ENCODE measurements at places on chromosomes 3 and 15.

DNA sequence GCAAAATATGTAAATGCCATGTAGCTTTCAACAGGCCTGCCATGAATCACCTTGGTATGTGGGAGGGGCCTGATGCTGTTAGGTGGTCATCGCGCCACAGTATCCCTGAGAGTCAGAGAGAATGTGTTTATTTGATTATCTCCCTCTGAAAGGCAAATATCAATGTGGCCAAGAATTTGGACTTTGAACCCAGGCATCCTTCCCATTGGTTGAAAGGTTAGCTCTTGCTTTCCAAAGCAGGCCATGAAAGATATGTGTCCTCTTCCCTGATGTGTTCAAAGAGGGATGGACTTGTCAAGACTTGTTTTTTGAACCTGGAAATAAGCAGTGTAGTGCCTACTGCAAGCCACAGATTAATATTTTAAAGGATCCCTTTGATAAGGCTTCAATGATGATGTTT lies 36.7 kb downstream of the SRP14 start:
- DNase-seq = no peak

- DNase-seq = peak; percentile 24
Measured at GRCh38 chr3:66415867-66416428, 84.9 kb downstream of the LRIG1 start.

GRCh38 chr3:64502284-64502683 lies 185.5 kb downstream of the ADAMTS9 start:
- no peak for DNase-seq

GRCh38 chr3:31402117-31402516 lies 130.6 kb upstream of the STT3B start:
- no peak for DNase-seq

- DNase-seq = no peak
Measured at GRCh38 chr15:59349680-59350420, 22.8 kb downstream of the MYO1E start.

- DNase-seq = no peak
Measured at GRCh38 chr3:2655229-2655701, 454.9 kb downstream of the IL5RA start.

GRCh38 chr3:195542316-195542697 lies 818 bp downstream of the PPP1R2 start:
- no peak for DNase-seq

DNA sequence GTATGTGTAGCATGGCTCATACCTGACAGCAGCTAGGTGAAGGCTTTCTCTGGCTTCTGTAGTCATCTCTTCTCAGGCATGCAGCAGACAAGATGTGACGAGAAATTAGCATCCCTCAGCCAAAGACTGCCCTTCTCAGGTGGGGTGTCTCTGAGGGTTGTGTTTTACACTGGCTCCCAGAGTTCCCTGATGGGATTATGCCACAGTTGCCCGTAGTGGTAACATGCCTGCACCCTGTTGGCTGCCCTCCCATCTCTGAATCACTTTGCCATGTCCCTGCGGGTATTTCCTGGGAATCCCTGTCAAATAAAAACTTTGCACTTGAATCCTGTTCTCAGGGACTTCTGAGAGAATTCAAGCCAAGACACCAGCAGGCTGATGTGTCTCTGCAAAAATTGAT lies 70.5 kb downstream of the LRTM1 start:
- DNase-seq = no peak

- no peak for DNase-seq
Measured at GRCh38 chr3:99761415-99762165, 56.1 kb upstream of the CMSS1 start.

DNA sequence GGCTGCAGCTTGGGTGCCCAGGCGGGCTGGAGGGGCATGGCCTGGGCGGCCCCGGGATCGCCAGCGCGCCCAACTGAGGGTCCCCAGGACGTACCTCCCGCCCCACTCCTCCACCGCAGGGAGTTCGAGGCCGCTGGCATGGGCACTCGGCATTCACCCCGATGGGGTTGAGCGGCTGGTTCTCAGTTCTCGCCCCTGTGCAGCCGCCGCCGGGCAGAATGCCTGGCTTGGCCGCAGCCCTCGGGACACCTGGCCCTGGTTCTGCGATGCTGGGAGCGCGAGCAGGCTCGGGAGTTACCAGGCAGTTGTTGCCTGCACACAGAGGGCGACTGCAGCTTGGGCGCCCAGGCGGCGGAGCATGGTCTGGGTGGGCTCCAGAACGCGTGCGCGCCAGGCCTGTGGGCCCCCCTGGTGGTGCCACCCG lies 121.4 kb downstream of the LMLN start:
- peak; percentile 43 for DNase-seq

Measured in dorsolateral prefrontal cortex (tissue), 122 donors.